ENCODE measurements at places on chromosomes 5 and 9.

DNA sequence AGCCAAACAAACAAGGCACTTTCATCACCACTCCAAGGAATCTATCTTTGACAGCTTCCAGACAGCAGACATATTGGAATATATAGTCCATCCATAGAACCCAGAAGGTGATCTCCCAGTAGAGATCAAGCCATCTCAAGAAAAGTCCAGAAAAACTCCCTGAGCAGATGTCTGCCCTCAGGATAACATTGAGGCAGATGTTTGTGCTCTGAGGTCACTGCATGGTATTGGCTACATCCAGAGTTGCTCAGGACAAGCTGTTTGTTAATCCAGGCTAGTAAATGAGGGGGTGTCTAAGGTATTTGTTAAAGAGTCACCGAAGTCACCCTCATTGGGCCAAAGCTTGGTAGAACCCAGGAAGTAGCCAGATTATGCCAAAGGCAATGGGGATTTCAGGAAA is 556.3 kb upstream of the KLF4 start:
- DNase-seq = no peak

- no peak for DNase-seq
Observed at GRCh38 chr9:121277518-121278295, 9.7 kb downstream of the GSN start.

GRCh38 chr5:86579502-86579901 is 38.2 kb upstream of the COX7C start:
- DNase-seq = no peak

- DNase-seq = no peak
Observed at GRCh38 chr5:133247151-133247709, 195.4 kb downstream of the HSPA4 start.

DNA sequence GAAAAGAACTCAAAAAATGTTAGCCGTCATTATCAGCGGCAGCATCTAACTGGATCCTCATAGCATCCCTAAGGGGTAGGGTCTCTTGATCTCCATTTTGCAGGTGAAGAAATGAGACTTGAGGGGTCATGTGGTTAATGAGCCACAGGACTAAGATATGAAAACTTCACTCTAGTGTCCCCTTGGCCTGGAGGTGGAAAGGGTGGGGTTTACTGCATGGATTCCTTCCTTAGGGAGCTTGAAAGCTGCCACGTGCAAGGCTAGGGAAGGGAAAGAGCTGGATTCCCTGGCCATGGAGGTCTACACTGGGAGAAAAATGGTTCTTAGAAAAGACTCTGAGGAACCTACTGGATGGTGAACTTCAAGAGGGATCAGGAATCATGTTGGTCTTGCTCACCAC is 107.9 kb downstream of the SPRY4 start:
- DNase-seq = no peak

DNA sequence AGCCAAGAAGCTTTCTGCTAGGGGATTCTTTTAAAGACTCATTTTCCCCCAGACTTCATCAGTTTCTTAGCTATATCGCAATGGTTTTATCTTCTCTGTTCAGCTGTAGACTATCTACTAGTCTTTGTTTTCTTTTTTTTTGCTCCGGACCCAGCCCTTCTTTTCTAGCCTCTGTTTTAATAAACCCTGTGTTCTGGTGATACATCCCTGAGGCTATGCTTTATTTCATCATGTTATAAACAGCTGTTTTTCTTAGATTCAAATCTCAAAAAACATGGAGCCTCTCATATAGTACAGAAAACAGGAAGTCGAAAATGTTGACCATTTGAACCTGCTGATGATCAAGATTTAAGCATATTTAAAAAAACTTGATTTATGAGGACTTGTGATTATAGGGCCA is 37.8 kb downstream of the SCGB3A1 start:
- no peak for DNase-seq

DNA sequence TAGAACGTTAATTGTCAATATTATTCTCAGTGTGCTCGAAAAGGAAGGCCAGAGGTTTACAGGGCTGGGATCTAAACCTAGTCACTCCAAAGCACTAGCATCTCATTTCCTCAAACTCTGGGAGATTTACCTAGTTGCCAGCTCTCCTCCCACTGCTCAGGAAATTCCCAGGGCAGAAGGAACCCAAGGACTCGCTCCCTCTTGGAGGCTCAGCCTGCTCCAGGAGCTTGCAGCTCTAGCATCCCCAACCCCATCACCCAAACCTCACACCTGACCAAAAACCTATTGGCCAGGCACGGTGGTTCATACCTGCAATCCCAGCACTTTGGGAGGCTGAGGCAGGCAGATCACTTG is 26.0 kb downstream of the SERINC5 start:
- DNase-seq = no peak

DNA sequence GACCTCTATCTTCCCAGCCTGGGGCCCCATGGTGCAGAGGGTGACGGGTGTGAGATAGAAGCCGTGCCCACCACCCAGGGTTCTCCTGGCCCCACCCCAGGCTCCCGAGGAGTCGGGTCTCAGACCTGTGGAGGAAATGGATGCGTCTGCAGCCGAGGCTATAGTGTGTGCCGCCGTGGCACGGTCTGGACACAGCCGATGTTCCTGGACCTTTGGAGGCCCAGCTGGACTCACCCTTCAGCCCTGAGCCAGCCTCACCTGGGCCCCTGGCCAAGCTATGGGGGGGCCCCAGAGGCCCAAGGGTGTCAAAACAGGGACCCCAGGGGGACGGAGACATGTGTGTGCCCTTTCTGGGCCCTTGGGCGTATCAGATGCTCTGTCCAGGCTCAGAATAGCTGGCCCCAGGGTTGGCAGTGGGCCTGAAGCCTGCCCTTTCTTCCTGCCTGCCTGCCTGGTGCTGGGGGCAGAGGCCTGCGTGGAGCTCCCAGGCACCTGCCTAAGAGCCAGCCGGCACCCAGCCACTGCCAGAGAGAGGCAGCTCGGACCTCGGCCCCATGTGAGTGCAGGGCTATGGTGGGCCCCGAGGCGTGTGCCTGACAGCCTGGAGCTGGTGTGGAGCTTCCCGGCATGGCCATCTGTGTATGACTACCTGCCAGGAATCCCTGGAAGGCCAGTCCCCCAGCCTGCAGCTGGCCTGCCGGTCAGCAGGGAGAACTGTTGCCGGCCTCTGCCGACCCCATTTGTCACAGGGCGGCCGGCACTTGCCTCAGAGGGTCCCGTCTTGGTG is 41.8 kb downstream of the KCNT1 start:
- DNase-seq = no peak

- DNase-seq = no peak
Observed at GRCh38 chr9:93603011-93603410, 26.6 kb downstream of the PHF2 start.

DNA sequence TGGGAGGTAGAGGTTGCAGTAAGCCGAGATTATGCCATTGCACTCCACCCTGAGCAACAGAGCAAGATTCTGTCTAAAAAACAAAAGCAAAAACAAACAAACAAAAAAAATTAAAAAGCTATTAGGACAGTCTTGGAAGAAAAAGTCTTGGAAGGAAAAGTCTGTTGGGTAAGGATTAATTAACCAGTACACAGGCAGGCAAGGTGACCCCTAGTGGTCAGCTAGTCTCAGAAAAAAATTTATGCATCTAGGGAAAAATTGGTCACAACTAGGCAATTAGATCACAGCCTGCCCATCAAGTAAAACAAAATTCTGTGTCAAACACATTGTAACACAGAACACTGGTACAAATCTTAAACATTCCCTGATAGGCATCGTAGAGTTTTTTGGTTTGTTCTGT is 6.7 kb upstream of the ANKRD18B start:
- no peak for DNase-seq

GRCh38 chr5:53027913-53028312 is 38.8 kb downstream of the ITGA2 start:
- DNase-seq = no peak
